ENCODE measurements at places on chromosomes 4 and X. TPM values are rescaled to one million over a fixed set of nuclear protein-coding genes. Genes with fewer than 3 reads are reported as not detected.

Gene ADGRG4
- total RNA-seq = not detected

Gene PIM2
- total RNA-seq = 7.9 TPM

Gene CSTF2
- 31.0 TPM for total RNA-seq

Gene BEX1
- 40.2 TPM for total RNA-seq

Gene BEND2
- not detected for total RNA-seq

Gene MAGEB1
- total RNA-seq = not detected

Gene CFAP47
- 0.21 TPM for total RNA-seq

Gene CLTRN
- total RNA-seq = 2.0 TPM

All from kidney epithelial cell (primary cell).